ENCODE measurements at places on chromosomes 11 and 22.

- no peak for DNase-seq
Observed at GRCh38 chr11:133504906-133505305, 27.4 kb downstream of the OPCML start.

DNA sequence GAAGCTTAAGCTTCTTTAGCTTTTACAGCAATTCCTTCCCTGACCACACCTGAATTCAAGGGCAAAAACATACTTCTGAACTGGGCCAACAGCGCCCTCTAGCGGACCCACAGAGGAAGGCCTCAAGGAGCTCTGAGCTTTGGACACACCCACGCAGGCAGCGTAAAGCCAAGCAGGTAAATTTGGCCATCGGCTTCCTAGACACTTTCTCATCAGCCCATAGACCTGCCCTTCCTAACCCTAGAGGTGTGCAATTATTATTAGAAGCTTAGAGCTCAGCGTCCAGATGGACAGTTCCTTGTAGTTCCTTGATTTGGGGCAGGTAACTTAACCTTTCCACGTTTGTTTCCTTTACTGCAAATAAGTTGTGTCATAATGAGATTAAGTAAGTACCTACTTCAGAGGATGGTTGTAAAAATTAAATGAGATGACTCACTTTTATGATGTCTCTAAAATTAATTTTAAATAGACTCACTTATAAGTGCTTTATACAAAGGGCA lies 25.7 kb upstream of the HMGXB4 start:
- DNase-seq = peak; percentile 72

- no peak for DNase-seq
Observed at GRCh38 chr11:45615182-45615792, 50.1 kb downstream of the CHST1 start.

GRCh38 chr11:48020092-48020755 lies 39.9 kb downstream of the PTPRJ start:
- DNase-seq = no peak

- DNase-seq = no peak
Observed at GRCh38 chr11:17280494-17281127, 4.1 kb downstream of the NUCB2 start.

GRCh38 chr11:94638301-94638901 lies 71.2 kb downstream of the PIWIL4 start:
- DNase-seq = no peak

DNA sequence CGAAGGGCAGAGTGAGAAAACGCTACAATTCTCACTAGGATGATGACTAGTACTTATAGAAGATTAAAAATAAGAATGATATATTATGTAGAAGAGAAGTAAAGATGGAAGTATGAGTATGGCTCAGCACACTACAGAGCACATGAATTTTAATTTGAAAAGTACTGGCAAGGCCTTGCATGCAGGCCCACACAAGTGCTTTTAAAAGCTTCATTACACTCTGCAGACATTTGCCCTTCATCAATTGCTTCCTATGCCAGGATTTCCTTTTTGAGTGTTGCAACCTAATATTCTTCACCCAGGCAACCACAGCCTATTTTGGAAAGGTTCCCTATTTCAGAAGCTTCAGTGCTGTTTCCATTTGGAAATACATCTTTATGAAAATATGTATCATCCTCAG lies 81.1 kb downstream of the LARGE2 start:
- DNase-seq = peak; percentile 65

- DNase-seq = no peak
Observed at GRCh38 chr11:20134991-20135736, 25.1 kb downstream of the DBX1 start.

- DNase-seq = no peak
Observed at GRCh38 chr11:1194977-1195681, 27.7 kb upstream of the MUC5B start.

DNA sequence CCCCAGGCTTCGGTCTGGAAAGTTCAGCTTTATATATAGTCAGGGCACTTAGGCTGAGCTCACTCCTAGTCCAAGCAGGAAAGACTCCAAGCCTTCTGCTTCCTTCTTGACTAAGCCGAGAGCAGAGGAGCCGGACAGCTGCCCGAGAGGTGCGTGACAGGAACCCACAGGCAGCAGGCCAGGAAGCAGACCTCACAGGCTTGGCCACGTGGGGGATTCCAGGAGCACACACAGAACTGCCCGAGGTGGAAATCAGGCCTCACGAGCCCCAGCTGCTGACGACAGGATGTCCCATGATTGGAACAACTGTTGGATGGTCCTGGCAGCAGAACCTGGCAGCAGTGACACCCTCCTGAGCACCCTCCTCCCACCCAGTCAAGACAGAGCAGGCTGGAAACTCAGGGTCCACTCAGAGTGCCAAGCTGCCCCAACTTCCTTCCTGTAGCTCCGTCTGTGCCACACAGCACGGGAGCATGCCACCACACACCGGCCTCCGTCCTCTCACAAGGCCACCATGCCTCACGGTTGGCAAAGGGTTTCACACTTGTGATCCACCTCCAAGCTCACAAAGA lies 5.4 kb downstream of the PLA2G6 start:
- DNase-seq = peak; percentile 93

DNA sequence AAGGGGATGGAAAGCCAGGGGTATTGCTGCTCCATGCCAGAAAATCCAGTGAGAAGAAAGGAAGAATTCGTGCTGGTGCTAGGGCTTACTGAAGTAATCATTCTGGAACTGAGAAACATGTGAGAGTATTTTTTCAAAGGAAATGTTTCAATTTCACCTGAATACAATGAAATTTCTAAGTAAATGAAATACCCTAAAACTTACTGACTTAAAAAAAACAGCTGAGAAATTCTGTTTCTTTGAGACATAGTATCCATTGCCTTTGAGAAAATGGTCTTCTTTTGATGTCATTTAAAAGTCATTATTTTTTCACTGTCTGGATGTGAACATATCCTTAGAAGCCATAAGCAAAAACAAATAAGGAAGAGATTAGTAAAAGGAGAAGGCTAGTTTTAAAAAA lies at the start of gene OR51V1:
OR51V1 (minus strand) TSS at position 101 of the 400 bp plus-strand sequence; CDS start at position 101, 0 bp downstream.
- DNase-seq = no peak

- DNase-seq = no peak
Observed at GRCh38 chr11:73263640-73264039, 8.5 kb upstream of the P2RY6 start.

DNA sequence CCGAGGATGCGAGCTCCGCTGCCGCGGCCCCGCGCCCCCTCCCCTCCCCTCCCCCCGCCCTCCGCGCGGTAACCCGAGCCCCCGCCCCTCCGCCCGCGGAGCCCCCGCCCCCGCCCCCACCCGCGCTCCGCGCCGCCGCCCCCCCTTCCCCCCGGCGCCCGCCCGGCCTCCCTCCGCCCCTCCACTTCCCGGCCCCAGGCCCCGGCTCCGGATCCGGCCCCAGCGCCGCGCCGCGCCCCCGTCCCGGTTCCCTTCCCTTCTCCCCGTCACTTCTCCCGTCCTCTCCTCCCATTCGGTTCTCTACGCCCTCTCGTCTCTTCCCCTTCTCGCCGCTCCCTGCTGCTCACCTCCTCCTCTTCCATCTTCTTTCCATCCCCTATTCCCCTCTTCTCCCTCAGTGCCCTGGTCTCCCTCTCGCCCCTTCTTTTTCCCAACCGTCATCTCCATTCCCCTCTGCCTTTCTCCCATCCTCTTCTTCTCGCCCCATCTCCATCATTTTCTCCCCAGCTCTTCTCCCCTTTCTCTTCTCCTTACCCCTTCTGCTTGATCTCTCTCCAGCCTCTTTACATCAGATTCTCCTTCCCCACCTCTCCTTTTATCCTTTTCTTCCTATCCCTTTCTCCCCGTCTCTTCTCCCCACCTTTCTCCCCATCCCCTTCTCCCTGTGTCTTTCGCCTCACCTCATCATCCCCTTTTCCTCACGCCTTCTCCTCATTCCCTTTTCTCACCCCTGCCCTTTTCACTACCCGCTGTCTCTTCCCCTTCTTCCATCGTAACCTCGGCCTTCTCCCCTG lies at the start of gene DCHS1:
DCHS1 (minus strand) TSS at position 20 of the 794 bp plus-strand sequence. CDS start 14,196 bp downstream, outside the sequence.
- no peak for DNase-seq

GRCh38 chr22:36386900-36387708 lies 663 bp downstream of the MYH9 start:
- DNase-seq = no peak

- no peak for DNase-seq
Observed at GRCh38 chr22:49197505-49197904, 630.2 kb downstream of the BRD1 start.

DNA sequence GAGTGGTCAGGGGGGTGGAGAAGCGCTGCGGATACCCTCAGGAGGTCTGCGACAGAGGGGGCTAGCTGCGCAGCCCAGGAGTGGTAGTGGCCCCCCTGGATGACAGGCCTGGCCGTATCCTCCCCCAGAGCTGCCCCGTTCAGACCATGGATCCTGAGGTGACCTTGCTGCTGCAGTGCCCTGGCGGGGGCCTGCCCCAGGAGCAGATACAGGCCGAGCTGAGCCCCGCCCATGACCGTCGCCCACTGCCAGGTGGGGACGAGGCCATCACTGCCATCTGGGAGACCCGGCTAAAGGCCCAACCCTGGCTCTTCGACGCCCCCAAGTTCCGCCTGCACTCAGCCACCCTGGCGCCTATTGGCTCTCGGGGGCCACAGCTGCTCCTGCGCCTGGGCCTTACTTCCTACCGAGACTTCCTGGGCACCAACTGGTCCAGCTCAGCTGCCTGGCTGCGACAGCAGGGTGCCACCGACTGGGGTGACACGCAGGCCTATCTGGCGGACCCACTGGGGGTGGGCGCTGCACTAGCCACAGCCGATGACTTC lies 505 bp downstream of the NUDT22 start:
- no peak for DNase-seq

DNA sequence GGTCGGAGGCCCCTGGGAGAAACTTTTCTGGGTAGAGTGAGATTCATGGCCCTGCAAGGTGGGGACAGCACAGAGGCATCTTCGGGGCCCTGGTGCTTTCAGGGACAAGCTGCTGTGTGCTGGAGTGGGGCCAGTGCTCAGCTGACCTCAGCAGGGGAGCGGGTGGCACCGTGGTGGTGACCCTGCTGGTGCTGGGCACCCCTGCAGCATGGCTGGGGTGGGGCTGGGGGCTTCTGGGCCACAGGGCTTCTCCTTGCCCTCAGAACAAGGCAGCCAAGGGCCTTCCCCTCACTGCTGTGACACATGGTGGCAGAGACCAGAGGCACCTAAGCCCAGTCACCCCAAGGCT lies 24.9 kb upstream of the GNB1L start:
- DNase-seq = no peak

DNA sequence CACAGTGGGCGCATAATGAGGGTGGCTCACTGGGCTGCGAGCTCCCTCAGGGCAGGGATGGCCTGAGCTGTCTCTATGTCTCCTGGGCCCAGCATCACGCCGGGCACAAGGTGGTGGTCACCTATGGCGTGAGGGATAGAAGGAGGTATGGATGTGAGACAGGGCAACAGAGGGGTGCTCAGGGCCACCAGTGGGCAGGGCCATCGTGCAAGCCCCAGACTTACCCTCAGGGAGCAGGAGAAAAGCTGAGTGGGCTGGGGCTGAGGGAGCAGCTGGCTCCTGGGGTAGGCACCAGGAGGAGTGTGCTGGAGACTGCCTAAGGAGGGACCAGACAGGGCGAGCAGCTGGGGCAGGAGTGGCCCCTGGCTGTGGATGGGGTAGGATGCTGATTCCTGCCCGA lies 34.3 kb upstream of the KLHL35 start:
- no peak for DNase-seq

- DNase-seq = no peak
Observed at GRCh38 chr22:47190276-47190956, 428.0 kb downstream of the TBC1D22A start.

DNA sequence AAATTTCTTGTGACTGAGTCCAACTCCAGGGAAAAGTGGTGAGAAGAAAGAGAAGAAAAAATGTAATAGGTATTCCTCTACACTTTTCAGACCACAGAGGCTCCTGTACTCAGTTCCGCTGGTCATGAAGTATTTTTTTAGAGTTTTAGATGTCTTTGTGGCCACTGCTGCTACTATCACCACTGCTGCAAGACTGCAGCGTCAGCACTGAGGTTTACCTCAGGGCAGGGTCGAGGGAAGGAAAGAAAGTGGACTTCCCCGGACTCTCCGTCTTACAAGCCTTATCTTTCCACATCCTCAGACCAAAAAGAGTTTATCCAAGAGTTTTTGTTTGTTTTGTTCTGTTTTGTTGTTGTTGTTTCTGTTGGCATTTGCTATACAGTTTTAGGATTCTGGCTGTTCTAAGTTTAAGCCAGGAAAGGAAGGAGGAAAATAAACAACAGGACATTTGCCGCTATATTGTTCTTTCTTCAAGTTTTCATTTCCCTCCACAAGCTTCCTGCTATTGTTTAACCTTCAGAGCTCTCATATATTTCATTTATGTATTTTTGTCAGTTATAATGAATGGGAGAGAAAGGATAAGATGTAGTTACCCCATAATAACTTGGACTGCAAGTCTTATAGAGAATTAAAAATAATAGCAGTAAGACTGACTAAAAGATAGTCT lies 919.3 kb downstream of the NTM start:
- DNase-seq = no peak

- no peak for DNase-seq
Observed at GRCh38 chr11:121337078-121337477, 44.5 kb downstream of the SC5D start.

DNA sequence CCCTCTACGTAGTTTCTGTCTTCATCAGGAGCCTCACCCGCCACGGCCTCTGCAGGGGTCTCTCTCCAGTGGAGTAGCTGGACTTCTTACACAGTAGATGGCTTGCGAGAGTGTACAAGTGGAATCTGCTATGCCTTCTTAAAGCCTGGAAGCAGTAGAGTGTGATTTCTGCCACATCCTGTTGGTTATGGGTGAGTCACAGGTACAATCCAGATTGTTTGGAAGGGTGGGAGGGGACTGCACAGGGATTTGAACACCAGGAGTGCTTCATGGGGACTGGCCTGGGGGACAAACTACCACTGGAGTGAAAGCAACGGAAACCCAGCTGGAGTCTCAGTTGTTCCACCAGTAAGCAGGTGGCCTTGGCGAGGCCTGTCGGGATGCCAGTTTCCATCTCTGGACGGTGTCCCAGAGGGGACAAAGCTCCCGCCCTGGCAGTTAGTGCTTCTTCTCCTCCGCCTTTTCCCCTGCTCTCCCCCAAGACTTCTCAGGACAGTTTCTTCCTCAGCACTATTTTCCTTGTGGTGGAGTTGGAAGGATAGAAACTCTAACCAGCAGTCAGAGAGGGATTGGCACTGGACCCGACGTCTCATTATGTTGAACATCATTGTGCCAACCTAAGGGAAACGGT lies 85.0 kb upstream of the RCN1 start:
- DNase-seq = peak; percentile 17

DNA sequence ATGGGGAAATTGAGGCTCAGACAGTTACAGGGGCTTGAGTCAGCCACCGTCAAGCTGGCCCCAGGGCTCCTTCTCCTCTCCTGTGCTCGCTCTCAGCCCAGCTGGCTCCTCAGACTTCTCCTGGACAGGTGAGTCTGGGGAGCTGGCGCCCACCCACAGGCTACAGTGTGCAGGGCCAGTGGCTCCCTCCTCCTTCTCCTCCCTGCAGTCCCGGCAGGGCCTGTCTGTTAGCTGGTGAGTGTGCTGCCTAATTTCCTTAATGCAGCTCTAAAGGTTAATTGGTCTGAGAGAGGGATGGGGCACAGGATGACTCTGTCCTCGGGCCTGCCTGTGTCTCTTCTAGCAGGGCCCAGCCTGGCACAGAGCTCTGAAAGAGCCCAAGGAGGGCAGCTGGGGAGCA lies 31.7 kb downstream of the LMO1 start:
- DNase-seq = no peak
